ENCODE measurements at places on chromosomes 6 and 20.

- DNase-seq, result no peak
Measured at GRCh38 chr6:90121982-90122381, 174.7 kb downstream of the BACH2 start.

GRCh38 chr20:57841297-57841866 is 131.6 kb upstream of the PMEPA1 start:
- no peak for DNase-seq

DNA sequence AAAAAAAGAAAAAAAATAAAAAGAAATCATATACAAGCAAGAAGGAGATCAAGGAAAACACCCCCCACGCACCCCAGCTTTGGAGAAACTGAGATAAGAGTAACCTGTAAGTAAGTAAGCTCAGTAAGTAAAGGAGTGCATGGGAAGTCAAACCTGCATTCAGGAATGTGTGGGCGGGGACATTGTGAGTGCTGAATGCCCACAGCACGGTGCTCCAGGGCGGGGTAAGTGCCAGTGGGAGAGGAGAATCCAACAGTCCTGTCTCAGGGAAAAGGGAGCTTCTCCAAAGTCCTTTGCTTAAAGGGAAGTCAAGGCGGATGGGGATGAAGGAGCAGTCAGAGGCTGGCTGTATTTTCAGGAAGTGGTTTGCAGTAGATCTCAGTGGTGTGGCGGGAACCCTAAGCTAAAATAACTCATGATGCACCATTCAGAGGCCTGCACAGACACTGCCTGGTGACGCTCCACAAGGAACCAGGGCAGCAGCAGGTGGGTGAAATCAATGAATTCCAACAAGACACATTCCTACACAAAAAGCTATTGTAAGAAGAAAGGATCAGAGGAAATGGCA is 368.0 kb downstream of the QKI start:
- no peak for DNase-seq

DNA sequence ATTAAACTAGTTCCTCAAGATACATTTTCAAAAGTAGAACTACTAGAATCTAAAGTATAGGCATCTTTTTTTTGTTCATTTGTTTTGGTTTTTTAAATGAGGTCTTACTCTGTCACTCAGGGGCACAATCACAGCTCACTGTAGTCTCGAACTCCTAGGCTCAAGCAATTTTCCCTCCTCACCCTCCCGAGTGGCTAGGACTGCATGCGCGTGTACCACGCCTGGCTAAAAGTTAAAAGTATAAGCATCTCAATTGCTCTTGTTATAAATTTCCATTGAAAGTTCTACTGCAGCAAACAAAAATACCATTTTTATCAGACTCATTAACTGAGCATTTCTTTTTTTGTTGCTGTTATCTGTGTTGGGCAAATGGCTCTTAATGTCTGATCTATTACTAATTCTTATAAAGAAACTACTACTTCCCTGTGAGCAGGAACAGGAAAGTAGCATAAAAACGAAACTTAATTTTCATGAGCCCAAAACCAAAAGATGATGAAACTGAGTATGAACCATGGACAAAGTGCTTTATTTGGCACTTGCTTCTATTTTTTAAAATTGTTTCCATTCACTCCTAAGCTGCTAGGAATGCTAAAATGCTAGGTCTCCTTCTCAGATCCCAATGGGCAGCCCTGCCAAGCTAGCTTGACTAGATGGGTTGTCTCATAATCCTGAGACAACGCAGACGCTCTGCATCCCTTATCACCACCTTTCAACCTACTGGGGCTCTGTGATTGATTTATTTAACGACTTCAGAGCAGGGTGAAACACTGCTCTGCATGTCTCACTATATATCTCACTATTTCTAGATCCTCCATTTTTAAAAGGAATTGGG is 36.9 kb downstream of the TRPC4AP start:
- DNase-seq, result peak; percentile 16

- no peak for DNase-seq
Measured at GRCh38 chr6:27279513-27280063, 32.1 kb downstream of the PRSS16 start.
